ENCODE measurements at places on chromosomes 4 and X. TPM values are rescaled to one million over a fixed set of nuclear protein-coding genes. Genes with fewer than 3 reads are reported as not detected.

FATE1 gene
- not detected for total RNA-seq

GRCh38 chrX:12042615-12043014, 95.7 kb upstream of the FRMPD4 start:
- H3K27me3 ChIP-seq = no peaks in the 10 kb centered on the region
- no peak overlapping the region for H3K27ac ChIP-seq
- no peak overlapping the region for H3K4me3 ChIP-seq
- no peaks in the 10 kb centered on the region for H3K4me1 ChIP-seq
- H3K36me3 ChIP-seq = no peaks in the 10 kb centered on the region
- no peak for DNase-seq

DNA sequence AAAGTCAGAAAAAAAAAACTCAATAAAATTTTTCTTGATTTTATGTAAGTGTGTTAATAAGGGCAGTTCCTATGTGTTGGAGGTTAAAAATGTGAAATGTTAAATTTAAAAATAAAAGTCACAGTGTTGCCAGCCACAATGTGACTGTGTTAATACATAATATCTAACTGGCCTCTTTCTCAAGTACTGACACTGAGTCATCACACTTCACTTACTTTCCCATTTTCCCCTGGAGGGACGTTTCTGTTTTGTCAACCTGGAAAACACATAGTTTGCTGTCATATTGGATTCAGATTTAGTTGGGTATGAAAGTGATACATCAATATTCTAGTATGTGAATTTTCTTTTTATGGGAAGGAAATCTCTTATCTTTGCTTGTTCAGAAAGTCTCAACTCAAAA, 46.4 kb downstream of the ARHGEF38 start:
- no peaks in the 10 kb centered on the region for H3K36me3 ChIP-seq
- no peak overlapping the region for H3K4me3 ChIP-seq
- H3K27me3 ChIP-seq = no peaks in the 10 kb centered on the region
- no peaks in the 10 kb centered on the region for H3K4me1 ChIP-seq
- no peak overlapping the region for H3K27ac ChIP-seq

DNA sequence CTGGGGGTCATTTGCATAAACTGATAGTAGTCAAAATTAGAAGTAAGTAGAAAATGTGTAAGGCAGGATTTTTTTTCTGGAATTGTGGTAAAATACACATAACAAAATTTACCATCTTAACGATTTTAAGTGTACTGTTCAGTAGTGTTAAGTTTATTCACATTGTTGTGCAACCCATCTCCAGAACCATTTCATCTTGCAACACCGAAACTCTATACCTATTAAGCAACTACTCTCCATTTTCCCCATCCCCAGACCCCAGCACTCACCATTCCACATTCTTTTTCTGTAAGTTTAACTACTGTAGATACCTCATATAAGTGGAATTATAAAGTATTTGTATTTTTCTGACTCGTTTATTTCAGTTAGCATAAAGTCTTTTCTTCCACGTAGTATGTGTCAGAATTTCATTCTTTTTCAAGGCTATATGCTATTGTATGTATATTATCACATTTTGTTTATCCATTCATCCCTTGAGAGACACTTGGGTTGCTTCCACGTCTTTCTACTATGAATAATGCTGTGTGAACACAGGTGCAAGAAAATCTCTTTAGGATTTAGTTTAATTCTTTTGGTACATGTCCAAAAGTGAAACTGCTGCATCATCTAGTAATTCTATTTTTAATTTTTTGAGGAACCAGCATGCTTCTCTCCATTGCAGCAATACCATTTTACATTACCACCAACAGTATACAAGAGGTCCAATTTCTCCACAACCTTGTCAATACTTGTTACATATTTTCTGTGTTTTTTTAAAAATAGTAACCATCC, 39.1 kb upstream of the NSUN7 start:
- H3K27me3 ChIP-seq = no peaks in the 10 kb centered on the region
- no peak overlapping the region for H3K4me3 ChIP-seq
- no peaks in the 10 kb centered on the region for H3K4me1 ChIP-seq
- DNase-seq = no peak
- H3K27ac ChIP-seq = no peak overlapping the region

GRCh38 chrX:12582649-12583048, 208.6 kb upstream of the PRPS2 start:
- no peak overlapping the region for H3K4me3 ChIP-seq
- no peaks in the 10 kb centered on the region for H3K36me3 ChIP-seq
- no peak for DNase-seq
- H3K27ac ChIP-seq = no peak overlapping the region

- DNase-seq = no peak
- no peak overlapping the region for H3K4me3 ChIP-seq
- H3K4me1 ChIP-seq = no peaks in the 10 kb centered on the region
- H3K27ac ChIP-seq = no peak overlapping the region
- no peaks in the 10 kb centered on the region for H3K36me3 ChIP-seq
Measured at GRCh38 chr4:55311792-55312488, 34.1 kb upstream of the SRD5A3 start.

DNA sequence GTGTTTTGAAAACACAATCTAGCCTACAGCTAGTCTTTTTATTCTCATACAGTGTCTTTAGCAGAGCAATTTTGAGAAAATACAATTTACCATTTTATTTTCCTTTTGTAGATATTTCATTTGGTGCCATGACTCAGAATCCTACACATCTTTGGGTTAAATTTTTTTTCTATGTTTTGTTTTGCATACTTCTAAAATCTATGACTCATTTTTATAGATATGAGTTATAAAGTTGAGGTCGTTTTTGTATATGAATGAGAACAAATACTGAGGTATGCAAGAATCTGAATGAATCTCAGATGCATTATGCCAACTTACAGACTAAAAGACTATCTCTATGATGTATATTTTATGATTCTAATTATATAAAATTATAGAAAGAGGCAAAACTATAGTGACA, 206.5 kb upstream of the ANXA10 start:
- no peaks in the 10 kb centered on the region for H3K36me3 ChIP-seq
- H3K27ac ChIP-seq = no peak overlapping the region
- no peak overlapping the region for H3K4me3 ChIP-seq
- no peaks in the 10 kb centered on the region for H3K4me1 ChIP-seq
